ENCODE measurements at places on chromosomes 5 and 9.
A peak's percentile ranks its signal among the peaks of the same experiment; 100 is the strongest.

GRCh38 chr9:80134487-80134886 lies 562.7 kb downstream of the TLE4 start:
- peak; percentile 46 for DNase-seq

DNA sequence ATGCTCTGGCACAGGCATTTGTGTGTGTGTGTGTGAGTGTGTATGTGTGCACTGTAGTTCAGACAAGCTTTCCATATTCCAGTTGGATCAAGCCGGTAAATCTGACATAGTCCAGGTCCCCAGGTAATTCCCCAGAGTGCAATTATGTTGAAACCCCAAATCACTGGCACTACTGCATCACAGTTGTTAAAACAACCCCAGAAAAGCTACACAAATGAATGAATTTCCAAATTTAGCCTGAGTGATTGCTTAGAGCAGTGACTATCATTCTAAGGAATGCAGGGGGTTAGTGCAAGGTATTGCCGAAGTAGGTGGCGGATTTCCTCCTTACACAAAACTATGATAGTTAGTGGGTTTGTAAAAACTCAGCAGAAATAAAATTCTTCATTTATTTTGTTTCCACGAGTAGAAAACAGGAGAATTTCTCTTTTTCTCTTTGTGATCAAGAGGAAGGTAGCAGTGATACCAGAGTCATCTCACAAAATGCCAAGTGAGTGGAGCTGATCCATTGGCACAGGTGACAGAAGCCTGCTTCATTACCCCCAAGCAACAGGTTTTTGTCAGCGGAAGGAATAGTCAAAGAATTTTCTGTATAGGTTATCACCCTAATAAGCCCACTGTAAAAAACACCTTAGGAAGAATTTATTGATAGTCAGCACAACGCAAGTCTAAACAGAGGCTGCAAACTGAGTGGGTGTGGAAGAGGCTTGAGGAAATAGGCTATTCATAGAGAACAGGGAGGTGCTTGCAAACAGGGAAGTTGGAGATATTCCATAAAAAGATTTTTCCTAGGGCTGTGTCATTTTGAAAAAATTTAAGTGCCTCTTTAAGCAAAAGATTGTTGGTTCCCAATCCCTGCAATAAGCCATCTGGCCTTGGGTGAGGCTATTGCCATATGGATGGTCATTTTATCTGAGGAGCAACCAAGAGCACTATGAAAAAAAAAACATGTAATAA lies 385.1 kb downstream of the CHSY3 start:
- DNase-seq, result no peak

- DNase-seq, result no peak
These were observed 80.6 kb downstream of the NPR3 start for GRCh38 chr5:32791536-32792243.

DNA sequence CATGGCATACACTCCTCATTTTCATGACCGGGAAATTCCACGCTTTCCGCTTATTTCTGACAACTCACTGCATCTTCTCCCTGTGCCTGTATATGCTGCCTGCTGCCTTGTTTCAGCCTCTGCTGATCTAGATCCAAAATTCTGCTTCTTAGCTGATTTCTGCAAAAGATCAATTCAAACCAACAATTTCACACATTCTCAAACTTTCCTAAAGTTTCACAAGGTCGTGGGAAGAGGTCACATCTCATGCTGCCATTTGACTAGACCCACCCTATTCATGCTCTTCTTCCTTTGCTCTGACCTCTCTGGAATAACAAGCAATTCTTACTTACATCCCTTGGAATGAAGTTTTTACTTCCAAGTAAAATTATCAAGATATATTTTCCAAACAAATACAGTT lies 84.5 kb downstream of the TMEM167A start:
- DNase-seq, result no peak

DNA sequence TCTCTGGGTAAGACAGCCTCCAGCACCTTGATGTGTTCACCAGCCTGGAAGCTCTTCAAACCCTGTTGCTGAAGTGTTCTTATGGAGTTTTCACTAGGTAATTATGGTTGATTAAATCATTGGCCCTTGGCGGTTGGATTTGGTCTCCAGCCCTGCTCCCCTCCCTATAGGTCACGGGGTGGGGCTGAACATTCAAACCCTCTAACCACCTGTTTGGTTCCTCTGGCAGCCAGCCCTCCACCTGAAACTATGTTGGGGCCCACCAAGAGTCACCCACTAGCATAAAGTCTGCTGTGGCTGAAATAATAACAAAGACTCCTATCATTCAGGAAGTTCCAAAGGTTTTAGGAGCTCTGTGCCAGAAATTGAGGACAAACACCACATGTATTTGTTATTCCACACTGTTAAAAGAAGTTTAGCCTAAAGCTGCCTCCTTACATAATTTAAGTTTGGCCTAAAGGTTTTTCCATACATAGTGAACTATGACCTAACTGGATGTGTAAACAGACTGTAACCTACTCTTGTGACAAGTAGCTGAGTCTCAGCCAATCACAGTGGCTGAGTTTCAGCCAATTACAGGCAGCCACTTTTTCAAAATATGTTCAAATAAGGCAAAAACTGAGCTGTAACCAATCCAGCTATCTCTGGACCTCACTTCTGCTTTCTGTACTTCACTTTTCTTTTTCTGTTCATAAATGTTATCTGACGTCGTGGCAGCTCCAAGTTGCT lies 34.8 kb downstream of the TMEM252 start:
- no peak for DNase-seq

DNA sequence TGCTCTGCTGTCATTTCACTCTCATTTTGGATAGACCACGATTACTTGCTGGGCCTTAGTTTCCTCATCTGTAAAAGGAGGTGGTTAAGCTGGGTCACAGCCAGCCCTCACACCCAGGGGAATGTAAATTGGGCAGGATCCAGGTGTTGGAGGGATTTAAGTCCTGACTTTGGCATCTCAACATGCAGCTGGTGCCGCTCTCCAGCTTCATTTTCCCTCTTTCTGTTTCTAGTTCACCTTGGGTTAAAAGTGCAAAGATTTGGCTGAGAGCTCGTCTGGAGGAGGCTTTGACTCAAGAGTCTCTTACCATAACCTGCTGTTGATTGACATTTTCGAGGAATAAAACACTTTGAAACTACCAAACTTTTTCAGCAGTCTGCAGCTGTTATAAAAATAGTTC lies 144.3 kb upstream of the DHFR start:
- no peak for DNase-seq

GRCh38 chr5:12704955-12705354 lies 800.7 kb upstream of the CTNND2 start:
- no peak for DNase-seq

GRCh38 chr9:109182940-109183798 lies 16.1 kb upstream of the FRRS1L start:
- DNase-seq, result peak; percentile 50

- no peak for DNase-seq
These were observed 136.9 kb downstream of the SEMA5A start for GRCh38 chr5:9408964-9409363.

DNA sequence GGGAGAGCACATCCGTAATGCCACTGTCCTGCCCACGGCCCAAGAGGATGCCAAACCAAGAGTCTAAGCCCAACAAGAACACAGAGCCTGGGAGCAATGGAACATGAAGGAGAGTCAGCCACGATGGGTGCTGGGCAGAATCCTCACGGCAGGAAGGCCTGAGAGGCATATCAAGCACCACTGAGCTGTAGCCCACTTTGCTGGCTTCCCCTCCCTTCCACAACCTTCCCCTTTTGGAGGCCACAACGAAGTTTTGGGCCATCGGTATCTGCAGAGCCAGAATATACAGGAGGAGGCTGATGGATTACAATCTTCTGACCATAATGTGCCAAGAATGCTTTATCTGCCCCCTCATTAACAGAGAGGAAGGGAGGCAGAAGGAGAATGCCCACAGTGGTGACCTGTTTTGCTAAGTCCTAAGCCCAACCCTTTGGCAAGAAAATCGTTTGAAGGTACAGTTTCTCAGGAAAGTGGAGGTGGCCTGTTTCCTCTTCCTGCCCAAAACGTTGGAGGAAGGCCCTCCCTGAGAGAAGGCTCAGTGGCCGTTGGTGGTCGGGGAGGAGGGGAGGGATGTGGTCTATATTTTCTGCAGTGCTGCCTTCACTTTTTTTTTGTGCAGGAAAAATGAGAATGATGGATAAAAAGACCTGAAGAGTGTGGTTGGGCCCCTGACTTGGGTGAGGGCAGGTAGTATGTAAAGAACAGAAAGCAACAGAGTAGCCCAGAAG lies 26.2 kb downstream of the MACROH2A1 start:
- no peak for DNase-seq

DNA sequence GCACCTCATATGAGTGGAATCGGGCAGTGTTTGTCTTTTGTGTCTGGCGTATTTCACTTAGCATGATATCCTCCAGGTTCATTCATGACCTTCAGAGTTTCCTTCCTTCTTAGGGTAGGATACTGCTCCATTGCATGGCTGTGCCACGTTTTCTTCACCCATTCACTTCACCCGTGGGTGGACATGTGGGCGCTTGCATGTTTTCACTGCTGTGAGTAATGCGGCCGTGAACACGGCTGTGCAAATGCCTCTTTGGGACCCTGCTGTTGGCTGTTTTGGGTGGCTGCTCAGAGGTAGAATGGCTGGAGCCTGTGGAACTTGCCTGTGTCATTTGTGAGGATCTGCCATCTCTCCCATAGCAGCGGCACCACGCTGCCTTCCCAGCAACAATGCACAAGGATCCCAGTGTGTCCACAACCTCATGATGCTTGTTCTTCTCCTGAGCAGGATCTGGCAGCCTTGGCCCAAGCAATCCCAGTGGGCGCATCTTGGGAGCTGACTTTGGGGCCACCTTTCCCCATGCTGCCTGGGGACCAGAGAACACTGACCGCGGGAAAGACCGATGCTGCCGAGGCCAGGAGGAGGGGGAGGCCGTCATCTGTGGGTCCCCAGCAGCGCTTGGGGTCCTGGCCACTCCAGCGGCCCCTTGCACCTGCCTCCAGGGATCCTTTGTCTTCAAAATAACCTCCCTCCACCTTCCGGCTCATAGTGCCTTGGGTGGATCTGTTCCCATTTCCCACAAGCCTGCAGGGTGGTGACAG lies 2.3 kb upstream of the SCGB3A1 start:
- no peak for DNase-seq

Data from GM10248 (cell line).